Activated CD4-positive, alpha-beta T cell treated with anti-CD3 and anti-CD28 coated beads, Interleukin-2, amount 10 ng/mL, durations not matched to agents 24 days and 14 days (primary cell): ENCODE measurements at places on chromosomes 2 and 18.
A peak's percentile ranks its signal among the peaks of the same experiment; 100 is the strongest.

GRCh38 chr2:189178726-189179569 is 613 bp downstream of the COL5A2 start:
- no peak for DNase-seq

GRCh38 chr18:55517055-55517454 is 70.9 kb downstream of the TCF4 start:
- no peak for DNase-seq

DNA sequence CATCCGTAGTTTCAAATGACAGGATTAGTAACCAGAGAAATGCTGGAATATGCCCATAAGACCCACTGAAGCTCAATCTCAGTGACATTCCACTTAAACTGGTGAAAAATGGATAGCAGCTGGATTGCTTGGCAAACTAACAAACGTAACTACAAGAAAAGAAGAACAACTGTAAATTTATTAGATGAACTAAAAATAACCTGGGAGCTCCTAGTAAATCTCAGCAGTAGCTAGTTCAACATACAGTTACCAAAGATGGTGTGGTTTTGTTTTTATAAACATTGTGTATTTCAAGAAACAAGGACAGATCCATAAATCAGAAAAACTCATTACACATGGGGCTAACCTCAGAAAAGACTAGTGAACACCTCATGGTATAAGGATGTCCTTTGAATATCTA is 531.9 kb downstream of the XIRP2 start:
- no peak for DNase-seq

GRCh38 chr2:188345426-188345825 is 53.8 kb downstream of the GULP1 start:
- DNase-seq = no peak

DNA sequence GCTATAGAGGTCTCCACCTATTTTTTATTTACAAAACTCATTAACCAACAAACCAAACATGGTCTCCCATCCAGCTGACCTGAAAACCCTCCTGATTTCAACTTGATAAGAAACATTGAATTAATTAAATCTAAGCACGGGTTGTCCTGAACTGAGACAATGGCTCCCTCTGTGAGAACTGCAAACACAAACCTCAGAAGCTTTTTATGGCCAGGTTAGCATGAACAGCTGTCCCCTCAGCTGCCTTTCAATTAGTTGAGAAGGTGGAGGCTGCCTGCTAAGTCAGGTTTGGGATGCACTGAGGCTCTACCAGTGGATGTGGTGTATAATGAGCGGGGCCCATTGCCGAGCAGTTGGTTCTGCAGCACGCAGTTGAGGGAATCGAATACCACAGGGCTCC is 258.5 kb upstream of the DDX18 start:
- DNase-seq = no peak

DNA sequence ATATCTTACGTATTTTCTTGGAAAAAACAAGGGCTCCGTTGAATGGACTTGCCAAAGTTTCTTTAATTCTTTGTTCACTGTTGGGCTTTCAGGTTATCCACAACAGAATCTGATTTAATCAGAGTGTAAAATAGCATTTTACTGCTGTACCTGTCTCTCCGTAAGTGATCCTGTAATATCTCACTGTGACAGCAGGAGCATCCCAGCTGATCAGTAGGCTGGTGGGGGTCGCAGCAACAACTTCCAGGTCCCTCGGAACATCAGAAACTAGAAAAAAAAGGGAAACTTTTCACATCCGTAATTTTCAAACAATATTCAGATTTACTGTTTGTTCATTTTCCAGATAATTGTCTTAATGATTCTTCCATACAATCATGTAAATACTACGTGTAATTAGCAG is 51.2 kb downstream of the FN1 start:
- no peak for DNase-seq

- no peak for DNase-seq
Measured at GRCh38 chr2:69138247-69138772, 125.3 kb downstream of the ANTXR1 start.

DNA sequence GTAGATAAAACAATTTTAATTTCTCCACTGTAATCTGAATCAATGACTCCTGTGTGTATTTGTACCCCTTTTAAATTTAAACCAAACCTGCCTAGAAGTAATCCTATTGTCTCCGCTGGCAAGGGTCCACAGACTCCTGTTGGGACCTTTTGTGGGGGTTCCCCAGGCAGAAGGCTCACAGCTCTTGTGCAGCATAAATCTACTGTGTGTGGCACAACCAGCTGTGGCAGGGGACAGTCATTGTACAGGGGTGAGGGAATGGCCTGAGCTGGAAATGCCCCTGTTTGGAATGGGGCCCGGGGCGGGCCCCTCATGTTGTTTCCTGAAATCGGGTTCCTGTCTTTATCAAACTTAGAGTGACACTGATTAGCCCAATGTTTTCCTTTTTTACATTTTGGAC is 318.2 kb upstream of the FAM98A start:
- peak; percentile 14 for DNase-seq

- DNase-seq = no peak
Measured at GRCh38 chr18:80105369-80106167, 3.5 kb upstream of the ADNP2 start.

GRCh38 chr2:82137441-82137840 is 1832.9 kb upstream of the LRRTM1 start:
- no peak for DNase-seq

DNA sequence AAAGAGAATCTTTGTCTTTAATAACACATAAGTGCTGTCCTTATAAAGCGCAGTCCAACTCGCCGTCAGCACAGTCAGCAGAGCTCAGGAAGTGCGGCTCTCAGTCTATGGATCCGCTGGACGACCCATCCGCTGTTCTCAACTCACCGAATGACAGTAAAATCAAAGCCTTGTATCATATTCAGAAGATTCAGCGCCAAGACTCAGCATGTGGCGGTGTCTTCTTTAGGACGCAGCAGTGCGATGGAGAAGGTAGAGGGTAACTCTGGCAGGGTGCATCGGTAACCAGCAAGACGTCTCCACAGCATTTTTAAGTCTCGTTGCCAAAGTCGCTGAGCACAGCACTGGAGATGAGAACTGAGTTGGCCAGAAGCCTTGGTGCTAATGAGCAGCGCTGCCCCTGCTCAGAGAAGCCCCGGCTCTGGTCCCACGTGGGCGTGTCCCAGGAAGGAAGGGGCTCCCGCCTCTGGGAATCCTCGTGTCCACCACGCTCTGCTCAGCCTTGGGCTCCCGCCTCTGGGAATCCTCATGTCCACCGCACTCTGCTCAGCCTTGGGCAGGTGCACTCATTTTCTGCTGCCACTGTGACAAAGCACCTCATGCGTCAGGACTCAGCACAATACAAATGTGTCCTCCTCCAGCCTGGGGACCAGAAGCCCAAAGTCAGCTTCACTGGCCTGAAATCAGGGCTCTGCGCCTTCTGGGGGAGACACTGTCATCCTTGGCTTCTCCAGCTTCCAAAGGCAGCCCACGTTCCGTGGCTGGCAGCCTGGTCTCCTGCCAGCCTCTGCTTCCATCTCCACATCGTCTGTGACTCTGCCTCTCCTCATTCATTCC is 238.0 kb upstream of the SALL3 start:
- DNase-seq = no peak

DNA sequence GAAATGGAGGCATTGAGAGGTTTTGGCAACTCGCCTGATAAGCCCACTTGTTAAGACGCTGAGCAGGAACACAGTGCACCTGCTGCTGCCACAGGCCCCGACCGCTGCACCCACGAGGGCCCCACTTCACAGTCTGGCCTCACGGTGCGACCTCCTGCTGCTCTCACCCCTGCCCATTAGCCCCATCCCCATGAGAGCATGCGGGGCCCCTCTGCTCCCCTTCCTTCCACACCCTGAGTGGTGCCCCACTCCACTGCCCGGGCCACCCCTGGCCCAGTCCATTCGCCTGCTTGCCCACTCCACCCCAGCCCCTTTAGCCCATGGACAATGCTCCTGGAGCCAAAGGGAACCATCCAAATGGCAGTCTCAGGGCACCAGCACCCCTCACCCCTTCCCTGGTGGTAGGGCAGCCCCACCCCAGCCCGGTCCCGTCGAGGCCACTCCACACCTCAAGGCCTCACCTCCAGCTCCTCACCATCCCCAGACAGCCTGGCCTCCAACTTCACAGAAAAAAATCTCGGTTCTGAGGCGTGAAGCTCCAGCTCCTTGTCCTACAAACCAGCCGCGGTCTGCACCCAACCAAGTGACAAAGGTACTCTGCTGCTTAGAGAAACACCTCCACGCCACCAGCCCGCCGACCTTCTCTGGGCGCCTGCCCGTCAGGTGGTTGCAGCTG is 6.7 kb upstream of the GPR55 start:
- DNase-seq = no peak

DNA sequence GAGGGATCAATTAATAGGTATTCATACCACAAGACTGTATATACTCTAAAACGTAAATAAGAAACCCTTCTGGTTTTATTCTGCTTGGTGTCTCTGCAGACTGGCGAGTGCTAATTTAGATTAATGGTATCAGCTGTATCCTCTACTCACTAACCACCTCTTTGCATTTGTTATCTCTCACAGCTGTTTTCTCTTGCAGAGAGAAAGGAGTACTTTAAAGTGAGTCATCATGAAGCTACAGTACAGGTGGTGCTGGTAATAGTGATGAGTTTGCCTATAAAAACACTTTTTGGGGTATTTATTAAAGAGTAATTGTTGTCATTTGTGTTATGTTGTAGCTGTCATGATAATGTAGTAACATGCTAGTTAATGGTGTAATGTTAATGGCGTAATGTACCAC is 147.7 kb downstream of the NETO1 start:
- no peak for DNase-seq

GRCh38 chr2:39491653-39492052 is 54.6 kb upstream of the MAP4K3 start:
- no peak for DNase-seq

DNA sequence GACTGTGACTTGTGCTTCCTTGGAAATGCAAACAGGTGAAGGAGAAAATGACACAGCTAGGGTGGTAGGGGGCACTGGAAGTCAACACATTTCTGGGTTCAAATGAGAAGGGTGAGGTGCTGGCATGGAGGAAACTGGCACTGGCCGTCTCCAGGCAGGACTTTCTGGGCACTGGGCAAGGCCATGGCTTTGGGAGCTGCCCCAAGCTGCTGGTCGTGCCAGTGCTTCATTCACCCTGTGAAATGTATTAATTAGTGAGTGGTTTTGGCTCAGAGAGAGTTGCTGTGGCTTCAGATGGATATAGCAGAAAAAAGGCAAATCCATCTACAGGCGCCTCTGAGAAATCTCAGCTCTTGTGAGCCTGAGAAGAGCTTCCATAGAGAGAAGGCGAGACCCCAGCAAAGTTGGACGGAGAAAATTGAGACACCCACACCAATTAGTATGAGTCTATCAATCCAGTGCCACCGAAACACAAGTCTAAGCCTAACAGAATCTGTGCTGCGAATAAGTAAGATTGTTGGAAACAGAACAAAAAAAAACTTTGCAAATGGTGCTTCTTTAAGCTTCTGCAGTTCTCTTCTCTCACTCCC is 202.1 kb upstream of the TNP1 start:
- no peak for DNase-seq

DNA sequence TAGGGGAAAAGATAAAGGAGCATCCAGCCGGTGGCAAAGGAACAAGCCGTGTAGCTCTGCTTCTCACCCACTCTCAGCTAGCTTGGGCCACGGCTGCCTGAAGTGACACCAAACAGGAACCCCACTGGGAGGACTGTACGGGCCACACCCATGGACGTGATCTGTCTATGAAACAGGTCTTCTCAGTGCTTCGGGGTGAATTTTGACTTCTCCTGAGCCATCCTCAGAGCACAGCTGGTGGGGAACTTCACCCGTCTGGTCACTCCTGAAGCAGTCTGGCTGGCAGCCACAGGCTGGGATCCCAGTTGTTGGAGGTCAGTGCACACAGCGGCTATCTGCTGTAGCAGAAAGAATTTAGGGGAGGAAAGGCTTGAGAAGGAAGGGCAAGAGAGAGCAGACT is 223.8 kb downstream of the FAM210A start:
- DNase-seq = peak; percentile 62

- DNase-seq = peak; percentile 84
Measured at GRCh38 chr18:49041435-49042245, 90.9 kb upstream of the SMAD7 start.

DNA sequence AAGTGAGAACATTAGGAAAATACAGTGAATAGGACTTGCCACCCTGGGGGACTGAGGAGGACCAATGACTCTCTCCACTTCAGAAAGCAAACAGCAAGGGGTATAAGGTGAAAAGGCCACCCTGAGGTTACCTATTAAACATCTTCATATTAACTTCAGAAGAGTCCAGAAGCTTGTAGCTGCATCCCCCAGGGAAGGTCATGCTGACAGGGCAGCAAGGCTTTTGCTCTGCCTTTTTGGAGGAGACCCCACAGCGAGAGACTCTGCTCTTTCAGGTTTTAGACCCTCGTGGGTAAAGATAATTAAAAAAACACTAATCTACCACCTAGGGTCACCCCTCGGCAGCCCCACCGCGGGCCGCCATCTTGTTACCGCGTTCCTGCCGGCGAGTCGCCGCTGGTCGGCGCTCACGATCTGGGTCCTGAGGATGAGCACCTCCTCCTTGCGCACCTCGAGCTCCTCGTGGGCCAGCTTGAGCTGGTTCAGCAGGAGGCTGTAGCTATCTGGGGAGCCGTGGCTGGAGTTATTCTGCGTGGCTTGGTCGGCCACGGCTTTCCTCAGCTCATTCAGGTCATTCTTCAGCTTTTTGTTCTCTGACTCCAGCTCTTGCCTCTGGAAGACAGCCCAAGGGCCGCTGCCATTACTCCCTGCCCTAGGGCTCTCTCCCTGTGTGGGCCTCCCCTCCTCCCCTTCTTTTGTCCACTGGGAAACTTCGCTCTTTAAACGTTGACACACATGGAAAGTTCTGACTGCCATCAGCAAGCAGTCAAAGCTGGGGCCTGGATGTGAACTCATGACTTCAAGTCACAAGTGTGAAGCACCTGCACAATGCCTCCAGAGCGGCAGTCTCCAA is 50.7 kb upstream of the ACAA2 start:
- no peak for DNase-seq
